ENCODE measurements at places on chromosomes 11 and 22.

DNA sequence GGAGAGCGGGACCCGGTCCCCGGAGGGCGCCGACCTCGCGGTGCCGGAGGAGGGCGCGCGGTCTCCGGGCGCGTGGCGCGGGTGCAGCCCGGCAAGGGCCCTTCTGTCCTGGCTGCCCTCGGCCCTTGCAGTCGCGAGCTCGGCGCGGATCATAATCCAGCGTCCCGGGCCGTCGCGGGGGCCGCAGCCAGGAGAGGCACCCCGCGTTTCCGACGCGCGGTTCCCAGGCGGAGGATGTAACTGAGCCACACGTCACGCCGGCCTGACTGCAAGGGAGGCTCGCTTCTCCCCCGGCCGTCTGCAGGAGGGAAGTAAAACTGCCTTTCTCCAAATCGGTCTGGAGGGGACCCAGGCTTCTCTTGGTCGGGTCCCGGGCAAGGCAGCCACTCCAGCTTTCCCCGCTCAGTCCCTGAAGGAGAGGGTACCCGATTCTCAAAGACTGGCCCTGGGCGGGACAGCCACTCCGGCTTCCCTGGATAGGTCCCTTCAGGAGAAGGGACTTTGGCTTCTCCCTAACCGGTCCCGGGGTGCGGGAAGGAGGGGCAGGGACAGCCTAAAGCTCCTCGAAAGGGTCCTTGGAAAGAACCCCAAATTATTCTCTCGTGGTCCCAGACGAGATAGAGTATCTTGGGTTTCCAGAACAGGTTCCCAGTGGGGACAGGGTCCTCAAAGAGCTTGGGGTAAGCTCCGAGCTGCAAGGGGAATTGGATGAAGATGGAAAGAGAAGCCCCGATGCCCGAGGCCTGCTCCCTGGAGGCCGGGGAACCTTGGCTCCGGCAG lies 836 bp downstream of the SPON1 start:
- no peak for DNase-seq

DNA sequence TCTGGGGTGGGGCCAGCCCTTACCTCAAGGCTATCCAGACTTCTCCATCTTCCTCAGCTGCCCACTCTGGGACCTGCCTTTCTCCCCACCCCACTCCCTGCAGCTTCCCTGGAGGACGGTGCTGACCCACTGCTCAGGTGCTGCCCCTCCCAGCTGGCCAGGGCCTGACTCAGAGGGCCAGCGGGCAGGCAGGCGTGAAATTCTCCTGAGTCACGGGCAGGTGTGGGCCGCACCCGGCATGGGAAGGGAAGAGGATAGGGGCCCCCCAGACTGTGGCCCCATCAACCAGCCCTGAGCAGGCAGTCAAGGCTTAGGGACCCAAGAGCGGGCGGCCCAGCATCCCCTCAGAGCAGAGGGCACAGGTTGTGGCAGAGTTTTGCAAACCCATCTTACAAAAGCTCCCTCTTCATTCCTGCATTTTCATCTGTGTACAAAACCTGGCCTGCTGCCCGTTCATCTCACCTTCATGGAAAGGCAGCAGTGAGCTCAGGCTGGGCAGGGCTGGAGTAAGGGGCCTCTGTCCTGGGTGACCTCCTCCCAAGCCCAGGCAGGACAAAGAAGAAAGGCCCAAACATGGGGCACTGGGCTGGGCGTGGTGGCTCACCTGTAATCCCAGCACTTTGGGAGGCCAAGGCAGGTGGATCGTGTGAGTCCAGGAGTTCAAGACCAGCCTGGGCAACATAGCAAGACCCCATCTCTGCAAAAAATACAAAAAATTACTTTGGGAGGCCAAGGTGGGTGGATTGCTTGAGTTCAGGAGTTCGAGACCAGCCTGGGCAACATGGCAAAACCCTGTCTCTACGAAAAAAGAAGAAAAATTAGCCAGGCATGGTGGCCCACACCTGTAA lies 6.1 kb downstream of the RHOD start:
- no peak for DNase-seq

DNA sequence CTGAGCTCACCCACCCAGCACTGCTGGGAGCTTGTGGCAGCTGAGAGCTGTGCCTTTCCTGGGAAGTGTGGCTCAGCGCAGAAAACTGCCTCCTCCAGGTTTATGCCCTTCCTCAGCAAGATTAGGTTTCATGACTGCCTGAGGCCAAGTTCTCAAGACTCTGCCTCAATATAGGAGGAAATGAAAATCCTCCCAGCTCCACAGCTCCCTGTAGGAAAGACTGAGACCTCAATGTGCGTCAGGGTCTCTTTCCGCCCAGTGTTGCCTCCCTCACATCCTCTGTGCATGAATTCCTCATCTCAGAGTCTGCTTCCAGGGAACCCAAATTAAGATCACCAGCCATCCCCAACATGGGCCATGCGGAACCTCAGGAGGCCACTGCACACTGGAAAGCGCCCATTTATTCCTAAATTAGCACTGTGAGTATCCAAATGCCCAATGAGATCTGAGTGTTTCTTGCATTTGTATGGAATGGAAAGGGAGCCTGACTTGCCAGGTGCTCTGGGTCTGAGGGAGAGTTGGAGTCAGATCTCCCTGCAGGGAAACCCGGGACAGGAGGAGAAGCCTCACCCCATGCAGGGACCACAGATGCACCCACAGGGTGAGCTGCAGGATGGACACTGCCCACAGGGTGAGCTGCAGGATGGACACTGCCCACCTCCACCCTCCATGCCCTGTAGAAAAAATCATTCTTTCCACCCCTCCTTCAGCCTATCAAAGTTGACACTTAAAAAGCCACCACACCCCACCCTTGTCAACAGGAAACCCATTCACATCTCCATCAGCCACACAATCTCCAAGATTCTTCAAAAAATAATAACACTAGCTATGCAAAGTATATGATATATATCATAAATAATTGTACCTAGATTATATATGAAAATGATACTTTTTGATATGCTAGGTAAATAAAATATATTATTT lies 97.4 kb upstream of the IGLL5 start:
- no peak for DNase-seq

- DNase-seq: no peak
These were observed 171.2 kb upstream of the GRK3 start for GRCh38 chr22:25393121-25393805.

GRCh38 chr11:45078236-45079074 lies 68.0 kb upstream of the PRDM11 start:
- DNase-seq: no peak

GRCh38 chr11:38721586-38722315 lies 2123.7 kb upstream of the RAG2 start:
- DNase-seq: no peak

DNA sequence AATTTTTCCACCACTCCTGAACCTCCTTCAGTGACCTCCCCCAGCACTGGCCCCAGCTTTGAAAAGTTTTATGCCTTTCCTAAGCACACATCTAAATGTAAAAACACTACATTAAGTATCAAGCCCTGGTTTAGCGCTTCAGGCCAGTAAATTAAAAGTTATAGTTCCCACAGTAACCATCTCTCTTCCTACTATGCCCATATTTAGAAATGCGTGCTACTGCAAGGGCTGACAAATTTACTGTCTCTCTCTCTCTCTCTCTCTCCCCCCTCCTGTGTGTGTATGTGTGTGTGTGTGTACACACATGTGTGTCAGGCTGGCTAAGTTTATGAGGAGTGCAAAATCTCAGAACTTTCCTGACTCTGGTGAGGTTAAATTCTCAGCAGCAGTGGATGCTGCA lies 231.4 kb downstream of the LARGE1 start:
- DNase-seq: no peak

- no peak for DNase-seq
These were observed 19.5 kb upstream of the SLC22A12 start for GRCh38 chr11:64571410-64572091.

- no peak for DNase-seq
These were observed 17.3 kb upstream of the RAB30 start for GRCh38 chr11:83088965-83089364.

DNA sequence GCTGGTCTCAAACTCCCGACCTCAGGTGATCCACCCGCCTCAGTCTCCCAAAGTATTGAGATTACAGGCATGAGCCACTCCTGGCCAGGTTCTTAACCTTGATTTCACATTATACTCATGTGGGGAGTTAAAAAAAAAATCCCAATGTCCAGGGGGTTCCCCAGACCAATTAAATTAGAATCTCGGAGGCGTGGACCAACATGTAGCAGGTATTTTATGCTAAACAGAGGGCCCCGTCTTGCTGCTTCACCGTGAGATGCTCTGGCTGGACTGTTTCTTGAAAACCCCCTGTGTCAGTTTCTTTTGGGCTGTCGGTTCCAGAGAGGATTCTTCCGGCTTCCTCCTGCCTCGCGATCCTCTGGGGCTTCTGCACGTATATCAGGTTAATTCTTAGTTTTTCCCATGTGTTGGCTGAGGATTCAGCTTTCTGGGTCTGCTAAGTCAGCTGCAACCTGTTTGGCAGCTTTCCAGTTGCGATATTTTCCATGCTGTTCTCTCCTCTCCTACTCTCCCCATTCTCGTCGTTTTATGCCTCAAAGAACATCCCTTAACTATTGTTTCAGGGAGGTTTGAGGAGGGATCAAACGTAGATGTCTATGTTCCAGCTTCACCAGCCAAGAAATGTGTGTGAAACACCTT lies 50.6 kb upstream of the ACCSL start:
- no peak for DNase-seq

DNA sequence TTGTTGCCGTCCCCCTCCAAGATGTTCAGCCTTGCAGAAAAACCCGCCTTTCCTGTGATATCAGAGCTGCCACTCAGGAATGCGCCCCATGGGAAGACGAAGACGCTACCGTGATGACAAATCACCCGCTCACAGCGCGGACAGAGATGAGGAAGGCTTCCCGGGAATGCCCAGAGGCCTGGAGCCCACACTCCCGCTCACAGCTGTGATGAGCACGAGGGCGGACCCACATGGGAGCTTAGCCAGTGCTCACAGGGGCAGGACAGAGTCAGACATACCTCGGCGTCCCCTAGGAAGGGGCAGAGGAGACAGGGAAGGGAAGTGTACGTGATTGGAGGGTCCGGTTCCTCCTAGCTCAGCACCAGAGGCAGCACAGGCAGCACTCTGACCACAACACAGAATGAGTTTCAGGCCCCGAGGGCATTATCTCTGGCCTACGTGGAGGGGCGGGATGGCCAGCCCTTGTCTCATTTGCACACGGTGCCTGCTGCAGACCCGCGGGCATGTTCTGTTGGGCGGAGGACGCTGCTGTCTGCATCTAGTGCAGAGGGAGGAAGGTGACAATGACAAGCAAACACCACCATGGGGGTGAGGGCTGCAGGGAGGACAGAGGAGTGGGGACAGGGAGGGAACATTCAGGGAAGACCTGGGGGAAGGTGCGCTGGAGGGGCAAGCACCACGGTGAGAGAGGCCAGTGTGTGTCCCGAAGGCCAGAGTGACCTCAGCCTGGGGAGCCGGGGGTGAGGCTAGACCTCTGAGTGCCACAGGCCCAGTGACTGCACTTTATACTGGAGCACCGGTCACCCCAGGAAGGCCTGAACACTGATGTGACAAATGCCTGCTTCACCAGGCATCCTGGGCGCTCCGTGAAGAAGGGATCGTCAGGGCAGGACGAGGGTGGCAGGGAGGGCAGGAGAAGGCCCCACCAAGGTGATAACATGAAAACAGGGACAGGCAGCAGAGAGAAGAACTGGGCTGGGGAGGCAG lies 79.6 kb downstream of the CELSR1 start:
- no peak for DNase-seq
